ENCODE measurements at places on chromosomes 7 and 10.

DNA sequence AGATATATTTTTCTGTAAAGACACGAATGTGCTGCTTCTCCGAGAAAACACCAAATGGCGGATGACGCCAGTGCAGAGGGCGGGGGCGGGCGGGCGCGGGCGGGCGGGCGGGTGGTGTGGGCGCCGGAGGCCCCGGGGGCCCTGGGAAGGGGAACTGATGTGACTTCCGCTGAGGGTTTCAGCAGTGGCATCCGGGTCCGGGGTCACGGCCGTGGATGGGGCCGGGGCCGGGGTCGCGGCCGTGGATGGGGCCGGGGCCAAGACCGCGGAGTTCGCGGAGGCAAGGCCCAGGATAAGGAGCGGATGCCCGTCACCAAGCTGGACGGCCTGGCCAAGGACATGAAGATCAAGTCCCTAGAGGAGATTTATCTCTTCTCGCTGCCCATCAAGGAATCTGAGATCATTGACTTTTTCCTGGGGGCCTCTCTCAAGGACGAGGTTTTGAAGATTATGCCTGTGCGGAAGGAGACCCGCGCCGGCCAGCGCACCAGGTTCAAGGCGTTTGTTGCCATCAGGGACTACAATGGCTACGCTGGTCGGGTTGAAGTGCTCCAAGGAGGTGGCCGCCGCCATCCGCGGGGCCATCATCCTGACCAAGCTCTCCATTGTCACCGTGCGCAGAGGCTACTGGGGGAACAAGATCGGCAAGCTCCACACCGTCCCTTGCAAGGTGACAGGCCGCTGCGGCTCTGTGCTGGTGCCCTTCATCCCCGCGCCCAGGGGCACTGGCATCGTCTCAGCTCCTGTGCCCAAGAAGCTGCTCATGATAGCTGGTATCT is 20.3 kb upstream of the IGF2BP3 start:
- peak; percentile 33 for DNase-seq

GRCh38 chr7:83689855-83690254 is 40.9 kb upstream of the SEMA3E start:
- DNase-seq, result no peak

- DNase-seq, result no peak
Observed at GRCh38 chr7:74405191-74405898, 48.4 kb upstream of the GTF2IRD1 start.

- DNase-seq, result no peak
Observed at GRCh38 chr10:116740971-116741370, 1.4 kb downstream of the HSPA12A start.

GRCh38 chr10:86402283-86402941 is 35.8 kb upstream of the GRID1 start:
- no peak for DNase-seq

- DNase-seq, result no peak
Observed at GRCh38 chr10:1058017-1058416, 1.8 kb downstream of the WDR37 start.

DNA sequence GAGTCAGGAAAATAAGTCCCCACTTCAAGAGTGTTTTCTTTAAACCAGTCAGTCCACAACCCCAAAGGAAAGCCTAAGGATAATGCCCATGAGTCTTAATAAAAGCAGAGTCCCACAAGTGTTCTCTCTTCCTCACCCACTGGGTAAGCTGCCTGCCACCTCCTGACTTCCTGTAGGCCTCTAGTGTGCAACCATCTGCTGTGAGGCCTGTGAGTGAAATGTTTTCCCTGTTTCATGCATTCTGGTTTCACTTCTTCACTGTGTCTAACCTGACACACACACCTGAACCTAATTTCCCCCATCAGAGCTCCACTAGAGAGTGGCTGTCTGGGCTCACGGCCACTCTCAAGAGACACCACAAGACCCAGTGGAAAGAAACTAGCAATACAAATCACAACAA is 38.9 kb upstream of the GDF10 start:
- DNase-seq, result no peak

DNA sequence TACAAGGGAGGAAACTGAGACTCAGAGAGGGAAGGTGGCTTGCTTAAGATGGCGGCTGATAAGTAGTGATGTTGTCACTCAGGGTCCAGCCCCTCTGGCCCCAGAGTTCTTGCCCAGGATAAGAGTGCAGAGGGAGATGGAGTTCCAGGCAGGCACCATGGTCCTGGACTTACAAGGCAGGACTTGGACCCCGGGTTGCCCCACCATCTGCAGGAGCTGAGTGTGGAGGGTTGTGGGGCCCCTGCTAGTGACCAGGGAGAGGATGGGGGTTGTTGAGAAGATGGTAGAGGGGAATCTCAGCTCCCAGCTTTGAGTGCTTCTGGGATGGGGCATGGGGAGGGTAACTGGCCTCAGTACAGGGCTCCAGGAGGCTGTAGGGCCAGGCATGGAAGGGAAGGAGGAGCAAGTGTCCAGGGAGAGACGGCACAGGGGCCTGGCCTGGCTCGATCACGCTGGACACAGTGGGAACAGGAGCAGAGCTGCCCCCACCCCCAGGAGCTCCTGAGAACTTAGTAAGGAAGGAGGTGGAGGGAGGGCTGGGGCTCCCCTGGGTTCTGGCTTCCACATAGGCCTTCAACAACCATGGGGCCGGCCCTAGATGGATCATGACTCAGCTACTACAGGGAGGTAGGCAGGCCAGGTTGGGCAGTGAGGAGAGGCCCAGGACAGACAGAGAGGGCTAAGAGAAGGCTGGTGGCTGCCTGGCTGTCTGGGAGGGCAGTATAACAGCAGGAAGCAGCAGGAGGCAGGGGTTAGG is 28.2 kb downstream of the PPIF start:
- no peak for DNase-seq

DNA sequence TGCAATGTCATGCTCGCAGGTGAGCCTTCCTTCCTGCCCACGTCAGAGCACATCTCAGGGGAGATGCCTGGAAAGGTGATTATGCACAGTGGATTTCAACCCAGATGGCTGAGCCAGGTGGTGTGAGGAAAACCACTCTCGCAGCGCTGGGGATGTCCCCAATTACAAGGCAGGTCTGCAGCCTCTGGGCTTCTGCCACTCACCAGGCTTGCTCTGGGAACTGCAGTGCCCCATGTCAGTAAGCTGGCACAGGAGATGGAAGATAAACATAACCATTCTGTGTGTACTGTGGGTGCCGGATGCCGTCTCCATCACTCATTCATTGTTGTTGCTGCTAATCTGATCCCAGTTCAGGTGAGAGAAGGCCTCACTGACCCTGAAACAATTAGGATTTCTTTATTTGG is 222.9 kb upstream of the PITRM1 start:
- no peak for DNase-seq
